Activated gamma-delta T cell (primary cell): ENCODE measurements at places on chromosomes 1 and 21.

DNA sequence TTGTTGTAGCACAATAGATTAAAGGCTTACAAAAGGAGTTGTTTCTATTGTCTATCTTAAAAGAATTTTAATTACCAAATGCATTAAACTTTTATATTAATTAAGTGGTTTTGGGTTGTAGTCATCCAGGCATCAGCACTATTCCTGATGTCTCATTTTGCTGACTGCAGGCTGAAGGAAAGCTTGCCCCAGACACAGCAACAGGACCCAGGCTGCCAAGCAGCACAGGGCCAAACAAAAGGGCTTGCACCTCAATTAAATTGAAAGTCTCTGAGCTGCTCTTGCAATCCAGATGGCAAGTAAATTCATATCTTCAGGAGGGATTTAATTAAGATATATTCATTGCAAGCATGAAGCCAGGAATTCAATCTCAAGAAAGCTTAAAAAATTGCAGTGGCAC lies 80.7 kb upstream of the CHODL start:
- no peak for DNase-seq

DNA sequence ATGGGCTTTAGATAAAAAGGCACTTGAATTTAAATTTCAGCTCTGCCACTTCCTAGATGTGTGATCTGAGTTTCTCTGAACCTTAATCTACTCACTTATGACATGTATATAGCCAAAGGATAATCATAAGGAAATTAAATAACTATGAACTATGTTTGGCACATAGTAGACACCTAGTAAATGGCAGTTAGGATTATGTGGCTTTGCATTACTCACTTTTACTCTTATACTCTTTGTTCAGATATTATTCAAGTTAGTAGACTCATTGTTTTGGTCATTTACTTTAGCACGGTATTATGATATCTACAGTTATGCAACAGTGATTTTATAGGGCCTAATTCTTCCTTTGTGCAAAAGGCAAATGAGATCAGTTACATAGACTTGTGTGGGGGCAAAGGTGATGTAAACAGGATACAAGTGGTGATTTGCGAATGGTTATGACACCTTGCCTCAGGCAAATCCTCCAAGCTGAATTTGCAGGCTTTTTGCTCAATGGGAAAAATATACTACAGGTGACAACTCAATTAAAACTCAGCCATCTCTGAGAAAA lies 297.2 kb upstream of the PBX1 start:
- no peak for DNase-seq

GRCh38 chr1:244087611-244088010 lies 36.5 kb downstream of the ZBTB18 start:
- DNase-seq, result no peak

DNA sequence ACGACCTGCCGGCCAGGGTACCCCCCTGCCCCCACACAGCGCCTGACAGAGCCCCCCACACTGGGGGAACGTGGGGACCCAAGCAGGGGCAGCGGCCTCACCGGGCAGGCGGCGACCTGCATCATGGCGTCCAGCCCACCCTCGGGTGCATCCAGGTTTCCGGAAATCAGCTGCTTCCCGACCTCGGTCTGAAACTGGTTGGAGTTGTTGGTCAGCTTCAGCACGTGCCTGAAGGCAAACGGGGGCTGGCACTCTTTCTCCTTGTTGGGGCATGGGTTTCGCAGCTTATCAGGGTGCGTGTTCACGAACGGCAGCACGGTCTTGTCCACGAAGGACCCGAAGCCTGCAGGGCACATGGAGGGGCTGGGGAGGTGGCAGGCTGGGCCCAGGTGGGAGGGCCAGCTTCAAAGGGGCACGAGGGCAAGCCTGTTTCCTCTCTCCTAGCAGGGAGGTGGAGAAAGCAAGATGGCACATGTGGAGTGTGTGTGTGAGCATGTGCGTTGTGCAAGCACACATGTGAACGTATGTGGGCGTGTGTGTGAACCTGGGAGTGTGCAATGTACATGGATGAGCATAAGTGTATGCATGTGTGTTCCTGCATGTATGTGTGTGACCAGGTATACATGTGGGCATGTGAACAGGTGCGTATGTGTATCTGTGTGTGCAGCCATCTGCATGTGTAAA lies 19.2 kb downstream of the ITGB2 start:
- DNase-seq, result no peak

DNA sequence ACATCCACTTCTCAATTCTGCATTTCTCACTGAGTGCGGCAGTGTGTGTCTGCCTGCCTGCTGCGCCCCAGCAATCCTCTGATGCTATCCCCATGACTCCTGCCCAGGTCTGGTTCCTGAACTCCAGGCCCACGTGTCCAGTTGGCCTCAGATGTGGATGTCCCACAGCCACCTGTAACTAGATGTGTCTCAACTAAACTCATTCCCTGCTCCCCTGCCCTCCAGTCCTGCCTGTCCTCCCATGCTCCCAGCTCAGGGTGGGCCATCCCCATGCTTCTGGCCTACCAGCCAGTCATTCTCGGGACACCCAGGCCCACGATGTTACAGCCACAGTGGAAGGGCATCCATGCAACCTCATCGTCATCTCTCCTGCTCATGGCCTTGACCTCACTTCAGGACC lies 76.8 kb downstream of the STUM start:
- DNase-seq, result no peak

DNA sequence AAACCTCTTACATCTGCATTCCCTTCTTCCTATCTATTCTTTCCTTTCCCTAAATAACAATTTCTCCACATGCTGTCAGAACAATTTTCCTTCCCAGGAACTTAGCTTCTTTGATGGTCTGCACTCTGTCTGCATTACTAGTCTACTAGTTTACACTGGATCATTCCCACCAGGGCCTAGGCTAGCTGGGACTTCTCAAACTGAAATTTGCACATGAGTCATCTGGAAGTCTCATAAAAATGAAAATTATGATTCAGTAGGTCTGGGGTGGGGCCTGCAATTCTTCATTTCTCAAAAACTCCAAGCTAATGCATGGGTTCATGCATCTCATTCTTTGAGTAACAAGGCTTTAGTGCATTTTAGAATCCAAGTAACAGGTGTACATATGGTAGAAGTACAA lies 74.2 kb downstream of the GABPA start:
- DNase-seq, result no peak

GRCh38 chr1:161259765-161260164 lies 1.2 kb downstream of the PCP4L1 start:
- no peak for DNase-seq

GRCh38 chr1:234730770-234731568 lies 121.0 kb upstream of the IRF2BP2 start:
- no peak for DNase-seq

- DNase-seq, result no peak
Observed at GRCh38 chr21:25916226-25916625, 181.5 kb downstream of the GABPA start.

DNA sequence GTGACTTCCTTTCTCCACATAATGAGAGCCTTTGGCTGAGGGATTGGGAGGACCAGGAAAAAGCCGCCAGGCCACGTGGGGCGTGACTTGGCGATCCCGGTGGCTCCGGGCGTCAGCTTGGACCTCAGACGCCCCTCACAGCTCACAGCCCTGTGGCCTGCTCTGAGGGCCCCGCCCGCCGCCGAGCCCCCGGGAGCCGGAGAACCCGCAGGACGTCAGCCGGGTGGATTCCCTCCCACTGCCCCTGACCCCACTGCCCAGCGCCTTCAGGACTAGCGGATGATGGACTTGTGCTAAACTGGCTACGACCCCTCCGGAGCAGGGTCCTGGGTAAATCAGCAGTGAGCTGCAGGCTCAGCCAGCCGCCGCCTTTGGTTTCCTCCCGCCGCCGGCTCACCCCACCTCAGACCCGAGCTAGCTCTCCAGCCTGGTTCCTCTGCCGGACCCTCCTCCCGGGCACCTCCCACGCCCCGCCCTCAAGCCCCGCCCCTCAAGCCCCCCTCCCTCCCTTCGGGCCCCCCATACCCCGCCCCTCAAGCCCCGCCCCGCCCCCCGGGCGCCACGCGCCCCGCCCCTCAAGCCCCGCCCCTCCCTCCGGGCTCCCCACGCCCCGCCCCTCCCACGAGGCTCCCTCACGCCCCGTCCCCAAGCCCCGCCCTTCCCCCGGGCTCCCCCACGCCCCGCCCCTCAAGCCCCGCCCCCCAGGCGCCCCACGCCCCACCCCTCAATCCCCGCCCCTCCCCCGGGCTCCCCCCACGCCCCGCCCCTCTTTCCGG lies 10.0 kb upstream of the FAAP20 start:
- peak; percentile 89 for DNase-seq
